Brain microvascular endothelial cell (primary cell): ENCODE measurements at places on chromosomes 2 and 18.

DNA sequence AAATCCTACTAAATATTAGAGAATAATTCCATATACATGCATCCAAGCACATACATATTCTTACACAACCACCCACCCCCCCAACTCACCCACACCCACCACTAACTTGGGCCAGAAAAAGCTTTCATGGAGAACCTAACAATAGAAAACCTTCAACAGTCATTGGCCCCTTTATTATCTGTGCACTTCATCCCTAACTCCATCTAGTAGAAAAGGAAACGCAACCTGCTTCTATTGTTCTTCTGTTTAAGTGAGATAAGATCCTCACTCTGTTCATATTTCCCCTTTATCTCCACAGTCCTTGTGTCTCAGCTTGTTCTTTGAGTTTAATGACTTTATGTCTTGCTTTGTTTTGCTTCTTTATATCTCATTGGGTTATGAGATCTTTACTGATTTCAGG lies 1740.2 kb upstream of the CELF4 start:
- no peak for DNase-seq

GRCh38 chr2:225037415-225038230 lies 4.6 kb downstream of the DOCK10 start:
- no peak for DNase-seq

- DNase-seq = peak; percentile 14
These were observed 20.6 kb upstream of the DCDC2C start for GRCh38 chr2:3682811-3683210.

DNA sequence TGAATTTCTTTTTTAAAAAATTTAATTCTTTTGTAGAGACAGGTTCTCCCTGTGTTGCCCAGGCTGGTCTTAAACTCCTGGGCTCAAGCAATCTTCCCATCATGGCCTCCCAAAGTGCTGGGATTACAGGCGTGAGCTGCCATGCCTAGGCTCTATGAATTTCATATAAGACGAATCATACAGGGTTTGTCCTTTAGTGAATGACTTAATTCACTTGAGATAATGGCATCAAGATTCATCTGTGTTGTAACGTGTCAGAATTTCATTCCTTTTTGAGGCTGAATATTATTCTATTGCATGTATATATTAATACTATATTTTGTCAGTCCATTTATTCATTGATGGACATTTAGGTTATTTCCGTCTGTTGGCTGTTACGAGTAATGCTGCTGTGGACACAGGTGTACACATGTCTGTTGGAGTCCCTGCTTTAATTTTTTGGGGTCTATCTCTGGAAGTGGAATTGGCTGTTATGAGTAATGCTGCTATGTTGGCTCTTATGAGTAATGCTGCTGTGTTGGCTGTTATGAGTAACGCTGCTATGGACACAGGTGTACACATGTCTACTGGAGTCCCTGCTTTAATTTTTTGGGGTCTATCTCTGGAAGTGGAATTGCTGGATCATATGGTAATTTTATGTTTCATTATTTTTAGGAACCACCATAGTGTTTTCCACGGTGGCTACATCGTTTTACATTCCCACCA lies 210.6 kb downstream of the CAMKMT start:
- DNase-seq = peak; percentile 75

GRCh38 chr2:120323807-120324399 lies 22.0 kb upstream of the INHBB start:
- no peak for DNase-seq

DNA sequence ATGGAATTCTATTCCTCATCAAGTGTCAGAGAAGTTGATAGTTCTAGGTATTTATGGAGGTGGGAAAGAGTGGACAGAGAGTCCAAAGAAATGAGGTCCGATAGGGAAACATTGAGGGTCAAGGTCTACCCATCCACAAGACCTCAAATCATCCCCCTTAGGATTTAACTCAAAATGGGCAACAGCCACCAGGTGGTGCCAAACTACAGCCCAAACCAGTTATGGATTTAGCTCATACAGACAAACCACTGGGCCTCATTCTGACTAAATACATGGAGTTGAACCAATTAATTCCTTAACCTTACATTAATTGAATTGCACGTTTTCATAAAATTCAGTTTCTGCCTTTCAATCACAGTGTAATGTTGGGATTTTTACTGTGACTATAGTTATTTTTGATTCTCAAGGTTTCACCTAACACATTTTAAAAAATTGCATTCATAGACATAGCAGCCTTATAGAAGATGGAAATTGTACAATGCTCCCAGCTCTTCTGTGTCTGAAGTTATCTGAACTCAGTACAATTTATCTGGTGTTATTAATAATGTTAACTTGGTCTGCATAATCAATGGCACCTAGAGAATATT lies 98.2 kb upstream of the HNMT start:
- peak; percentile 16 for DNase-seq

- no peak for DNase-seq
These were observed 32.8 kb downstream of the LPIN2 start for GRCh38 chr18:2979871-2980790.

DNA sequence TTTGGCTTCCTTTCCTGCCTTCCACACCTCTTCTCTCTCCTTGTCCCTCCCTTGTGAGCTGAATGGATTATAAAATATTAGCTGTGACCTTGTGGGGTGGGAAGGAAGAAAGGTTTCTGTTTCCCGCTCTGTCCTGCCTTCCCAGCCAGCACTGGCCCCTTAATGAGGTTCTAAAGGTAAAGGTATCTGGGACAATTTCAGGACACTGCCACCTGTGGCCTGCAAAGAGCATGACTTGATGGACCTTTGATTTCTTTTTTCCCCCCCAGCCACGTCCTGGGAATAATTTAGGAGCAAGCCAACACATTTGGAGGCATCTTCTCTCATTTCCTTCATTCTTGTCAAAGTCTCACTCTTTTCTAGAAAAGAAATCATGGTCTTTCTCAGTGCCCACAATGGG lies 246.7 kb upstream of the EPAS1 start:
- DNase-seq = no peak

DNA sequence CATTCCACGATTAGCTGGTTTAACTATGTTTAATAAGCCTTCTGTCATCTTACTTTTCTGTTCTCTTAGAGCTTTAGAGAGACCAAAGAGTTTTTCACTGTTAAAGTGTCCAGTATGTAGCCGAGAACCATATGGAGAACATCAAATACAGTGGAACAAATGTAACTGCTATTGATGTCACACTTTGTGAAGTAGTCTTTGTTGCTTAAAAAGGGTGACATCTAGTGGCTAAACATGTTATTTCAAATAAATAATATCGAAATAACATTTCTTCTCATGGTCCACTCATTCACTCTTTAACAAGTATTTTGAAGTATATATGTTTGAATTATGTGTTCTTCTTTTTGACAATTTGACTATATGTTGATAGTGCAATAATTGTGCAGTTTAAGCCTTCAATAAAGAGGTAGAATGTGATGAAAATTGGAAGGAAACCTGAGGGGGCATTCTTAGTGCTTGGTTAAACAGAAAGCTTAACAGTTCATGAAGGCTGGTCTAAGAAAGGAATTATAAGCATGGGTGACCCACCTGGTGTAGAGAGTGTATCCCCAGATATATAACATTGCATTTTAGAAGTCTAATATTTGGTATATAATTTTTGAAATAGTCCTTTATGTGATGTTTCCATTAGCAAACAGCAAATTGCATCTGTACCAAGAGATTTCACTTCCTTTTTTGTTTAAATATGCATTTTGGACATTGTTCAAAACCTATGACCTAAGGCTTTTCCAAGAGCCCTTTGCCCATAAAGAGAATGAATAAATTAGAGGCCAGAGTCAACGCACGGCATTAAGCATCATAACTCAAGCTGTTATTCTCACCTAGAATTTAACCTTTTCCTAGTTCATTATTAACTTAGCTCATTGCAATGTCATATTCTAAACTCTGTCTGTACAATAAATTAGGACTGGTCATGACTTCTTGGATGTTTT lies 112.1 kb downstream of the KYNU start:
- no peak for DNase-seq

DNA sequence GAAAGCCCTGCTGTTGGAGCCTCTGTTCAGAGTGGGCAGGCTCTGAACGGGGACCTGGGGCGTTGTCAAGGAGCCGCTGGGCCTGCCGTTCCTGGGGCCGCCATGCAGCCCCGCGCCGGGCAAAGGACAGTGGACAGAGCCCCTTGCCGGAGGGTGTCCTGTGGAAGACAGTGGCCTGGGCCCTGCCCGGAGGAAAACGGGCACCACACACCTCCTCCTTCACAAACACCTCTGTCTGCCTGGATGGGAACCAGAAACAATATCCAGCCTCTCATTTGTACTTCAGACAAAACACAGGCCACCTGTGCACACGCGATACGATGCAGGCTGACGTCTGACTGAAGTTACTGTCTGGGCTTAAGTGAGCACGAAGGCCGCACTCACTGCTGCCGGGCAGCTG lies 233.7 kb downstream of the TWIST2 start:
- no peak for DNase-seq

- peak; percentile 54 for DNase-seq
These were observed 37.6 kb downstream of the RMC1 start for GRCh38 chr18:23540867-23541266.

GRCh38 chr2:175126661-175127060 lies 41.3 kb downstream of the ATF2 start:
- no peak for DNase-seq

GRCh38 chr2:72917138-72917876 lies at the start of gene EMX1:
EMX1 (plus strand) TSS chr2:72917519; CDS start chr2:72917853, 334 bp downstream.
- no peak for DNase-seq

DNA sequence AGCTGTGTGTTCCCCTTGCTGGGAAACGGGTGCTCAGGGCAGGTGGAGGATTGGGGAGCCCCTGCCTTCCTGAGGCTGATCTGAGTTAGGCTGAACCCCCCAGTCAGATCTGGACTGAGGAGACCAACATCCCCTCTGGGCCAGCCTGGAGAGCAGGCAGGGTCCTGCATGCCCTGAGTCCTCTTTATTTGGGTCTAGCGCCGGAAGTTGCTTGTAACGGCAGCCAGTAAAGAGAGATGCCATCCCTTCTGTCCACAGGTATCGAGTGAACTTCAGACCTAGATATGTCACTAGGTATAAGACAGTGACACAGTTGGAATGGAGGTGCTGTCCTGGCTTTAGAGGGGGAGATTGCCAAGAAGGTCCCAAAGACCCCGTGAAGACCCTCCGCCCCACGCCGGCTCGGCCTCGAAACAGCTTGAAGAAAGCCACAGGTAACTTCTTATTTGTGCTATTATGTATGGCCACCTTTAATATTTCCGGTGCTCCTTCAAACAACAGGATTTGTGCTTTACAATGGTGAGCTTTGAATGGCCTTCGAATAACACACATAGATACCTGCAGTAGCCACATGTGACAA lies 38.0 kb downstream of the EMILIN2 start:
- DNase-seq = no peak

- DNase-seq = peak; percentile 7
These were observed 232.2 kb downstream of the THSD7B start for GRCh38 chr2:136997557-136997956.

GRCh38 chr2:47313728-47314127 lies 89.2 kb upstream of the MSH2 start:
- DNase-seq = no peak

DNA sequence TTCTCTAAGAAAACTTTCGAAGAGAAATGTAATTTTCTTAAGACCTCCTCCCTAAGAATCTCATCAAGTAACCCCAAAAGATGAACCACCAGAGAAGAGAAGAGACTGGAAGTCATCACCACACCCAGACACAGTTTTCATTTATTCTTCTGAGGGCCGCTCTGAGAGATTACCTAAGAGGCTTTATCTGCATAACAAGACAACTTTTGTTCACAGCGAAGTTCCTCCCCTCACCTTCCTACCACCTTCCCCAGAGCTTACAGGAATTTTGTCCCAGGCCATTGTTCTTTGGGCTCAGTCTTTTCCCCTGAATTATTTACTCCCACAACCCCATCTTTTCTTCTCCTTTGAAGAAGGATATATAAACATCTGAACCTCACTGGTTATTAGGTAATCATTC lies 92.8 kb downstream of the AKAIN1 start:
- DNase-seq = no peak

DNA sequence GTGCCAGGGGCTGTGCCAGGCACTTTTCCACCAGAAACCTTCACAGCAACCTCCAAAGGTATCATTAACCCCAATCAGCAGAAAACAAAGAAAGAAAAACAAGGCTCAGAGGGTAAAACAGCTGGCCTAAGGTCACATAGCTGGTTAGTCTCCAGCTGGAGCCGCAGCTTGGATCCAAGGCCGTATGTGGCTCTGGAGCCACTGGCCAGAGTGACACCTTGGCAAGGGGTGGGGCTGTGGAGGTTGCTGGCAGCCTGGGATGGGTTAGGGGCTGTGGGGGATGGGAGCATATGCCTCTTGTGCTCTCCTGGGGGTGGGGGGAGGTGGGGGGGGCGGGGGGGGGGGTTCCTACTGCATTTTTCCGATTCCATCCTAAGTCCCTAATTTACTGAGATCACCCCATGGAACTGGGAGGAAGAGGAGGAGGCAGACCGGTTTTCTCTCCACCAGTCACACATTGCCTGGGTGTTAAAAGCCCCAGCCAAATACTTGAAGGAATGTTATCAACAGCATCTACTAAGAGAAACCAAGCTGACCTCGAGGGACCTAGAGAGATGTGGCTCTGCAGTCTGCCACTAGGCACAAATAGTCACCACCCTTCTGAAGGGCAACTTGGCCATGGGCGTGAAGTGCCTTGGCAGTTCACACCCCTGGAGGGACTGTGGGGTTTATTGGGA lies 8.0 kb downstream of the HAAO start:
- DNase-seq = no peak

- DNase-seq = no peak
These were observed 35.7 kb downstream of the NOL10 start for GRCh38 chr2:10654069-10654468.

DNA sequence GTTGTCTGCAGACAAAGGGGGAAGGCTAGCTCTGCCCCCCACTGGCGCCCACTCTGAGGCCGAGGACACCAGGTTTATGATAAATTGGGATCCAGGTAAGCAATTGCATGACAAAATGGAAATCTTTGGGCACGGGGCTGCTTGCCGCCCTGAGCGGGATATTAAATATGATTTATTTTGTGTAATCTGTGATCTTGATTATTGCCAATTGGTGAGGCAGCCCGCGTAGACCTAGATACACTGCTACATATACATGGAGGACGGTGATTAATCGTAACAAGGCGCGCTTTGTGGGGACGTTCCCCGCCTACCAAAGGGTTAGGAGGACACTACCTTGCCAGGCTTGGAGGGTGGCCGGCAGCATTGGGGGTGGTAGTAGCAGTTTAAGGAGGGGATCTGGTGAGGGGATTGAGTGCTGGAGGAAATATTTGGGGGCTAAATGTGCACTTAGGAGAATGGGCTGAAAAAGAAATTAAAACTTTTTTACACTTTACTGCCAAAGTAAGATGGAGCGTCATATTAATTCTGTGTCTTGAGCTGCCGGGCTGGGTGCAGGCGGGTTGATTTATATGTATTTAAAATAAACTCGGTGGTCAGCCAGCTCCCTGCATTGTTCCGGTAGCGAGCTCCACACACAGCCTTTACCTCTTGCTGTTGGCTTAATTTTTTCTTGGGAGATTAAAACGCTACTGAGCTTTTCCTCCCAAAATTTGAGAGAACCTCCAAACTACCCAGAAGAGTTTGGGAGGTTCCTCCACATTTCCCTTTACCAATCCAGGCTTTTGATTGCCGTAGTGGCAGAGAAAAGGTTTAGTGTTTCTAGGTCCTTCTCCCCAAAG lies 4.1 kb downstream of the HOXD3 start:
- no peak for DNase-seq

GRCh38 chr2:36165132-36165531 lies 190.4 kb upstream of the CRIM1 start:
- DNase-seq = no peak
